SJSA1 (cell line): ENCODE measurements at places on chromosomes 16 and 17. TPM values are rescaled to one million over a fixed set of nuclear protein-coding genes. Genes with fewer than 3 reads are reported as not detected.

OR3A3 gene
- total RNA-seq, result not detected in 2 replicates

TAF15 gene
- total RNA-seq, result 15.5 and 33.6 TPM in 2 replicates

TSPOAP1 gene
- 0.05 TPM in 1 of 2 replicates, not detected in the other for total RNA-seq

KRT9 gene
- not detected in 2 replicates for total RNA-seq

GRCh38 chr17:45687594-45687993 is 96.5 kb upstream of the CRHR1 start:
- DNase-seq, result no peak

DNA sequence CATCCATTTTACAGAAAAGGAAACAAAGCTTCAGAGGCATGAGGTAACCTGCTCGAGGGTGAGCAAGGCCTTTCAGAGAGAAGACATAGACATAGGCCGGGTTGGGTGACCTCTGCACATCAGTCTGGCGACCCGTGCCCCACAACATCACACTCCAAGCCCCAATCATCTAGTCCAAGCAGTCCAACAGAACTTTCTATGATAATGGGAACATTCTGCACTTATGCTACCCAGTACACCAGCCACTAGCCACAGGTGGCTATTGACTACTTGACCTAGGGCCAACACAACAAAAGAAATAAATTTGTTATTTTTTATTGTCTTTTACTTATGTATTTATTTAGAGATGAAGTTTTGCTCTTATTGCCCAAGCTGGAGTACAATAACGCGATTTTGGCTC is 20.8 kb downstream of the MYH11 start:
- DNase-seq, result no peak

GRCh38 chr17:50255766-50256635 is 18.3 kb upstream of the TMEM92 start:
- DNase-seq, result no peak

DNA sequence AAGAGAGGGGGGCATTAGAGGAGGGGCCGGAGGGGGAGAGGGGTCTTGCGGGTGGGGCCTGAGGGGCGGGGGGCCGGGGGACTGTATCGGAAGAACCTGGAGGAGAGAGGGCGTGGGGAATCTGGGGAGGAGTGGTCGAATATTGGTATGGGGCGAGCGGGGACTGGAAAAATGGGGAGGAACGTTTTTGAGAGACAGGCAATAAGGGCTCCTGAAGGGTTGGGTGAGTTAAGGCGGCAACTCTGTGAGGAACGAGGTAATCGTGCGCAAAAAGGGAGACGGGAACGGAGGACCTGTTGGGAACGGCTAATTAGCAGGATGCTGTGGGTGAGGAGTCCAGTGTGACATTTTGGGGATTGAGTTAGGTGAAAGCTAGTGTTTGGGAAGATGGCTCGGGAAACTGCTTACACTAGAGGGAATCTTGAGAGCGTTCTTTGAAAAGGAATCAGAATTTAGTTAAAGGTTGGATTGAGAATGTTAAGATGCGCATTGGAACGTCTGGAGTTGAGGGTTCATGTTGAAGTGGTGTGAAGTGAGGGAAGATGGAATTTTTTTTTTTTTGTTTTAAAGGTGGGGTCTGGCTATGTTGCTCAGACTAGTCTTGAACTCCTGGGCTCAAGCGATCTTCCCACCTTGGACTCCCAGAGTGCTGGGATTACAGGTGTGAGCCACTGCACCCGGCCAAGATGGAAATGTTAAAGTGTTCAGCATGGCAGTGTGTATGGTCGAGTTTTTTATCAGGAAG is 662 bp downstream of the WIPF2 start:
- DNase-seq, result peak; percentile 35

DNA sequence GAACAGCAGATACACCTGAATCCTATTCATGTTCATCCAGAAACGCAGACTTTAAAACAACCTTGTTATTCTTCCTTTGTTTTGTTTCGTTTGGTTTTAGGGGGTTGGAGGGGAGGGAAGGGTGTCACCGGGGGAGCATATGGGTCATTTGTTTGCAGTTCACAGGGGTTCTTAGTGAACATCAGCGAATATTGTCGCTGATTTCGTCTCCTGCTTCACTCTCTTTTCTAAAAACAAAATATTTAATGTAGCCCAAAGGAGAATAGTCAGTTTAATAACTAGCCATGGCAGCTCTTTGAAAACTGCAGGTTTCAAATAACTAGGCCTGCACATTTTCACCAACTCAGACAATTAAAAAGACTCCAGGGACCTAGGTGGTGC is 37.6 kb downstream of the HLF start:
- DNase-seq, result no peak

DNA sequence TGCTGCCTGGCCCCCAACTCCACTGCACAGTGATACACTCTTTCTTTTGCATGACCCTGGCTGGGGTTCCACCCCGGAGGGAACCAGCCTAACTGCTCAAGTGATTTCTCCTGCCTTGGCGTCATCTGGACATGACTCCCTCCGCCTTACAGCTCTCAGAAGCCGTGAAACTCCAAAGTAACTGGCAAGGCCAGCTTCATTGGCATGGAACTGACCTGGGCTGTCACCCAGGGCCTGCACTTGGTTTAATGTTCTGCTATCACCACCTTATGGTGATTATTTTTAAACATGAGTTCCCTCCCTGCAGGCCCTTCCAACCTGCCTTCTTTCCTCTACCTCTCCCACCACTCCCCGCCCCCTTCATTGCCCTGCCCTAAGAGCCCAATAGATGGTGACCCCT is 139.7 kb upstream of the CDH5 start:
- DNase-seq, result no peak

GRCh38 chr17:17034026-17034425 is 8.2 kb upstream of the MPRIP start:
- no peak for DNase-seq
